ENCODE measurements at places on chromosomes 12 and 14.

- DNase-seq, result no peak
These were observed 9.0 kb downstream of the PITPNM2 start for GRCh38 chr12:123141615-123142517.

DNA sequence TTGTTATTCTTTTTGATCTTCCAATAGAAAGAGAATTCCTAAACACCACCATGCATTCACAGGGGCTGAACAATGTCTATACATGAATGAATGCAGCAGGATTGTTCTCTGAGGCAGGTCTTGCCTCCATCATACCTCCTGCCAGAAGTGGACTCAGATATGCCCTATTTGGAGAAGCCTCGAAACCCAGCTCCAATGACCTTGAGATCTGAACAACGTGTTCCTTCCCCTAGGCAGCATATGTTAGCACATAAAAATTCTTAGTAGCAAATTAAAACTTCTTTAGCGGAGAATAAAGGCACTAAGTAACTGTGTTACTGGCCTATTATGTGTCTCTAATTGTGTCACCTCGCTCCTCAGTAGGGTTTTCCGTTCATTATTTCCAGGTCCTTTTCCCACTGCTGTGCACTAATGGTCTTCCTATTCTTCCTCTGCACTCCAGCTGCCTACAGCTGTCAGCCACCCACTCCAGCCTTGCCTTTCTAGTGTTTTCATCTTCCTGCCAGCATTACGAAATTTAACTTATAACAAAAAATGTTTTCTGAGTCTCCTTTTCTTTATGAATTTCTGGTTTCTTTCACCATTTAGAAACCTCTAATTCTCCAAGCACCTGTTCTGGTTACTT lies 62.6 kb upstream of the IGF1 start:
- DNase-seq, result no peak

DNA sequence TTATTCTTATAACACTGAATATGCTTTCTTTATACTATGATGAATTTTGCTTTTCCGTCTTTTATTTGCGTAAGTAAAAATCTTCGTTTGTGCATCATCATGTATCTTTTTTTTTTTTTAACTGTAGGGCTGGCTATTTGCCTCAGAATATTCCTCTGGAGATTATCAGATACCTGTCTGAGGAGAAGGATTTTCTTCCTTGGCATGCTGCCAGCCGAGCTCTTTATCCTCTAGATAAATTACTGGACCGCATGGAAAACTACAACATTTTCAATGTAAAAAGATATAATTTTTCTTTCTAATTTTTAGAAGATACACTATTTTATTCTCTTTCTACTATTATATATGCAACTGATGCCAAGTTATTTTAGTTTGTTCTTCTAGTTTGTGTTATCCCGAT lies 346.6 kb downstream of the TRHDE start:
- DNase-seq, result no peak

GRCh38 chr12:109532721-109533486 lies 40.4 kb downstream of the MMAB start:
- no peak for DNase-seq

DNA sequence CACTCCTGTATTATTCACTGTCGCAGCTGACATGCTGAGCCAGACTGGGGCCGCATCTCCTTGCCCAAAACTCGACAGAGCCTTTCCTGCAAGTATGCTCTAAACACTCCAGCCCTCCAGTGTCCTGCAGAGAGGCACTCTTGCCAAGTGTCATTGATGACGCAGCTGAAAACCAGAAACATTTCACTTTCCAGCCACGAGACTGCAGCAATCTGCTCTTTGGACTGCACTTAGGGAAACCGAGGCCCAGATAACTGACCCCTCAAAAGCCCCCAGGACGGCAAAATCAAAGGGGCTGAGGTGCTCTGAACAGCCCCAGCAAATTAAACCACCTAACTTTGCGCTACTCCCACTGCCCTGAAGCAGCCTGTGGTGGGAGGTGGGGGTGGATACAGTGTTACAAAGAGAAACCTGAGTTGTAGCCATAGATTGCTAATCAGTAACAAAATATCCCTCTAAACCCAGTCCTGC lies 2.6 kb downstream of the CCDC85C start:
- no peak for DNase-seq

- peak; percentile 72 for DNase-seq
These were observed at the start of gene ITGA7 for GRCh38 chr12:55707841-55708694. TSS of gene ITGA7 (minus strand) at chr12:55707904. CDS start at chr12:55707682, 222 bp downstream.

- DNase-seq, result no peak
These were observed 13.8 kb upstream of the SCARB1 start for GRCh38 chr12:124877423-124877822.

GRCh38 chr14:92417759-92418158 lies 94.8 kb downstream of the SLC24A4 start:
- DNase-seq, result no peak

DNA sequence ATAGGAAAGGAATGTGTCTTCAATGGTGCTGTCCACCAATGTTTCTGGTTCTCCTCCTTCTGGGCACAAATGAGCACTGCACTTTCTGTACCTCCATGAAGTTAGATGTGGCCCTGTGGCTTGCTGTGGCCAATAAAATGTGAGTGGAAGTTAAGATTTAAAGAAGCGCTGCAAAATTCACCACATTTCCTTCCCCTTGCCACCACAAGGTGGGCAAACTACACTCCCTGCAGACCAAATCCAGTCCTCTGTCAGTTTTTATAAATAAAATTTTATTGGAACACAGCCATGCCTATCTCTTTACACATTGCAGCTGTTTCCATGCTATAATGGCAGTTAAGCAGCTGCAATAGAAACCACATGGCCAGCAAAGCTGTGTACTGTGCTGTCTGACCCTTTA lies 141.4 kb upstream of the TMPO start:
- DNase-seq, result no peak

DNA sequence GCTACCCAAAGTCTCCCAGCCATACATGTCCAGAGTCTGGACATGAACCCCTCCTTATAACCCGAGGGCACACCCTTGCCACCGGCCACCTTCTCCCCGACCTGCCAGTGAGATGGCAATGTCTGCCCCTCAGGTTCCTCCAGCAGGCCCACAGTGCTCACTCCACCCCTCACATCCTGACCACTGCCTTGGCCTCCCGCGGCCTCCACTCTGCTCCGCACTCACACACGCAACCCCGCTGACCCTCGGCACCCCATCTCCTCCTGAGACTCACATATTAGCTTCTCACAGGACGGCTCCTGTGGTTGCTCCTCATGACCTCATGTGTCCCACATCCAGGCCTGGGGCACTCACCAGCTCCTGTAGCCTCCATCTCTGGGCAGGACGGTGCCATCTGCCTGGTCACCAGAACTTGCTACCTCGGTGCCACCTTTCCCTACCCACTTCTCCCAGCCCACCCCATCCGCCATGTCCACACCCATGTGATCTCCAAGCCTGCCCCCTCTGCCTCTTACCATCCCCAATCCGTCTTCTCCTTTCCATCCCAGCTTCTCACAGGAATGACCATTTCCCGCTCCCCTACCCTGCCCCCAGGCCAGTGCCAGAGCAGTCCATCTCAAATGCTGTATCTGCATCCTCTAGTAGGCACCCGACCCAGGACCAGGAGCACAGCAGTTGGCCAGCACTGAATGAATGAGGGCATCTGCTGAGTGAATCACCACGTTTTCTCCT lies 198.6 kb upstream of the DIO3 start:
- DNase-seq, result no peak

- no peak for DNase-seq
These were observed 6.1 kb upstream of the ANO6 start for GRCh38 chr12:45209784-45210183.

- DNase-seq, result no peak
These were observed 270.8 kb downstream of the BCL11B start for GRCh38 chr14:99001241-99001640.

DNA sequence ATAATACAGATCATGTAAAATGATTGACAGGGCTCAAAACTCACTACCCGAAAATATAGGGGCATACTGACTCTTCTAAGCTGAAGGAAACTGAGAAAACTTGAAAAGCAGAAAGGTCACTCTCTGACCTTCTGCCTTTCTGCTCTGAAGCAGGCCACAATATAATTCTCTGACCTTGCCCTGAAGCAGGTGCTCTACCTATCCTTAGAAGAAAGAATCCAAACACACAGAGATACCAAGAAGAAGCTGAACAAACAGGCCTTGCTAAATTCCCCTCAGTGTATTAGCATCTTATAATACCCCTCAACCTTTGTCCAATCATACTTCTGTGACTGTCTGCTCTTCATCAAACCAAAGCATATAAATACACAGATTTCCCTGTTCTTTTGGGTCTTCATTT lies 60.9 kb upstream of the BBS10 start:
- no peak for DNase-seq

DNA sequence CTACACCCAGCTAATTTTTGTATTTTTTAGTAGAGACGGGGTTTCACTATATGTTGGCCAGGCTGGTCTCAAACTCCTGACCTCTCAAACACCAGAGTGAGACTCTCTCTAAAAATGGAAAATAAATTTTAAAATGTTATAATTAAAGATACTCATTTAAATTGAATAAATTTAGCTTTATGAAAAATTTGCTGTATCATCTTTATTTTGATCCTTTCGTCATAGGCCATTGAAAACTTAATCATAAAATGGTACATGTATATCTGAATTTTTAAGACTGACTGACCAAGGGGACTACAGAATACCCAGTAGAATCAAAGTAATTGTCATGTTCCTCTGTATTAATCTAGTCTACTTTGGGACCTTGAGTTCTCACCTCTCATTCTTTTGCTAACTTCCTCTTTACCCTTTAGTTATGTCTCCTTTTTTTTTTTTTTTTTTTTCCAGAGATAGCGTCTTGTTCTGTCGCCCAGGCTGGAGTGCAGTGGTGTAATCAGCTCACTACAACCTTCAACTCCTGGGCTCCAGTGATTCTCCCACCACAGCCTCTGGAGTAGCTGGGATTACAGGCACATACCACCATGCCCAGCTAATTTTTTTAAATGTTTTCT lies 9.5 kb downstream of the RAB5B start:
- no peak for DNase-seq

DNA sequence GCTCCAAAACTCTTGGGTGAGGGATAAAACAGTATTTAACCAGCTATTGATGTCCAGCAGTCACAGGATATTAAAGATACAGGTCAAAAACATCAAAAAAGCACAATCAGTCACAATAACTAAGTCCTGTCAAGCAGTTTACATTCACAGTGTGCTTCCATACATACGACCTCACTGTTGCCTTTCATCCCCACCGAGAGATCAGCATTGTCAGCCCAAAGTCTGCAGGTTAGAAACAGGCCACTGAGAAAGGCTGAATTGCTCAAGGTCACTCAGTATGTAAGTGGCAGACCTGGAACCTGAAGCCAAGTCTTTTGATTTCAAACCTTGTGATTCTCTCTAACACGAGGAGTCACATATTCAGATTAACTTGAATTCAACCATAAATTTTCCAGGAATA lies 124.9 kb downstream of the GXYLT1 start:
- no peak for DNase-seq

GRCh38 chr12:71582925-71583324 lies 80.7 kb downstream of the ZFC3H1 start:
- no peak for DNase-seq

- DNase-seq, result no peak
These were observed 88.5 kb downstream of the E2F7 start for GRCh38 chr12:76976777-76977382.

- DNase-seq, result no peak
These were observed 6.3 kb downstream of the FLRT2 start for GRCh38 chr14:85535991-85536832.

DNA sequence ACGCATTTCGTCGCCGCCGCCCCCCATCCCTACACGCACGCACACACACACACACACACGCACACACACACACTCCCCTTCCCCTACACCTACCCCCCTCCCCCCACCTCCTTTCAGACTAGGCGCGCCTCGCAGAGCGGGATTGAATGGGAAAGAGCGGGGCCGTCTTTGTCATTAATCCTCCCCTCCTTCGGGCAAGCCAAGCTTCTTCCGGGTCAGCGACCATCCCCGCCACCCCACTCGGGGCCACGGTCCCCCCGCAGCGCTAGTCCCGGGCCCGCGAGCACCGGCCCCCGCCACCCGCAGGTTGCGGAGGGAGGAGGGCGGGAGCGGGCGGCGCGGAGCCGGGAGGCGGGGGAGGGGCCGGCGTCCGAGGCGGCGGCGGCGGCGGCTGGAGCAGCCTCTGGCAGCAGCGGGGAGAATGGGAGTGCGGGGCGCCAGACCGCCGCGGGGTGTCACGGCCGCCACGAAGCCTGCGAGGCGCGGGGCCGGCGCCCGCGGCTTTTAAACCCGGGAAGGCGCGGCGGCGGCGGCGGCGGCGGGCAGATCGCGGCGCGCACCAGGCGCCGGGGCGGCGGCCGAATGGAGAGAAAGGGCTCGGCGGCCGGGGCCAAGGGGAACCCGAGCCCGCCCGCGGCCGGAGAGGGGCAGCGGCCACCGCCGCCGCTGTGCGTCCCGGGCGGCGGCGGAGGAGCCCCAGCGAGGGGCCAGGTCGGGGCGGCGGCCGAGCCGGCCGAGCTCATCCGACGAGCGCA lies at the start of gene TTC9:
Gene TTC9 (plus strand): TSS at position 369 of the 755 bp plus-strand sequence. CDS start 214 bp downstream, at position 583.
- DNase-seq, result peak; percentile 51

GRCh38 chr12:87369161-87369560 lies 660.0 kb downstream of the C12orf50 start:
- DNase-seq, result no peak

DNA sequence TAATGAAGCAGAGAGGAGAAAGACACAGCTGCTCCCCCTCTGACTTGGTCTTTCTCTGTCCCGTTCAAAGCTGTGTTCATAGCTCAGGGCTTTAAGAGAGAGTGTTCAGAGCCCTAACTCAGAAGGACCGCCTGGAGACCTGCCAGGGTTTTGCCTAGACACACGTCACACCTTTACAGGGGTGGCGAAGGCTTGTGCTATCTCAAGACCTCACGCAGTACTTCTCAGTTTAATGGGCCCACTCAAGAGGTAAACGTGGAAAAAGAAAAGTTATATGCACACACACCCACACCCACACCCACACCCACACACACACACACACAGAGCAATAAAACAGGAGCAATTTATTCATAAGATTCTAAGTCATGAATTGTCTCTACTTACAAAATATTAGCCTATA lies 374.3 kb downstream of the C12orf75 start:
- no peak for DNase-seq

DNA sequence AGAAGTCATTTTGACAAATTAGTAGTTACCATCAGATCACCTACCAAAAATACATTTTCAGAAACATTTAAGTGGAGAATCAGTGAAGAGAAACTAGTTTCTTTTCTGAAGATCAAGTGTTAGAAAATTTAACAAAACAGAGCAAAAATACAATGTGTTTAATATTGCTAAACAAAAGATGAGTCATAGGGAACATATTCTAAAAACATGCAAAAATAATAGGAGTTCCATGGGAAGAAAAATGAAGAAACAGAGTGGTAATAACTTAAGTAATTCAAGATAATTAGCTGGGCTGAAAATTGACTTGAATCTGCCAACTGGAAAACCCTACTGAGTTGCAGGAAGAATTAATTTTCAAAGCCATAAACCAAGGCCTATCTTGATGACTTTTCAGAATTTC lies 111.5 kb upstream of the KITLG start:
- DNase-seq, result no peak

GRCh38 chr12:132923356-132923909 lies 32.7 kb downstream of the ZNF605 start:
- no peak for DNase-seq

GRCh38 chr12:120194226-120194533 lies 335 bp downstream of the GCN1 start:
- no peak for DNase-seq

- no peak for DNase-seq
These were observed 54.0 kb upstream of the RASSF8 start for GRCh38 chr12:25904442-25904841.

All from stimulated activated CD4-positive, alpha-beta T cell treated with anti-CD3 and anti-CD28 coated beads, Interleukin-2, amount 100 ng/mL, for 24 hours (primary cell).